ENCODE measurements at places on chromosomes 11 and 22.

DNA sequence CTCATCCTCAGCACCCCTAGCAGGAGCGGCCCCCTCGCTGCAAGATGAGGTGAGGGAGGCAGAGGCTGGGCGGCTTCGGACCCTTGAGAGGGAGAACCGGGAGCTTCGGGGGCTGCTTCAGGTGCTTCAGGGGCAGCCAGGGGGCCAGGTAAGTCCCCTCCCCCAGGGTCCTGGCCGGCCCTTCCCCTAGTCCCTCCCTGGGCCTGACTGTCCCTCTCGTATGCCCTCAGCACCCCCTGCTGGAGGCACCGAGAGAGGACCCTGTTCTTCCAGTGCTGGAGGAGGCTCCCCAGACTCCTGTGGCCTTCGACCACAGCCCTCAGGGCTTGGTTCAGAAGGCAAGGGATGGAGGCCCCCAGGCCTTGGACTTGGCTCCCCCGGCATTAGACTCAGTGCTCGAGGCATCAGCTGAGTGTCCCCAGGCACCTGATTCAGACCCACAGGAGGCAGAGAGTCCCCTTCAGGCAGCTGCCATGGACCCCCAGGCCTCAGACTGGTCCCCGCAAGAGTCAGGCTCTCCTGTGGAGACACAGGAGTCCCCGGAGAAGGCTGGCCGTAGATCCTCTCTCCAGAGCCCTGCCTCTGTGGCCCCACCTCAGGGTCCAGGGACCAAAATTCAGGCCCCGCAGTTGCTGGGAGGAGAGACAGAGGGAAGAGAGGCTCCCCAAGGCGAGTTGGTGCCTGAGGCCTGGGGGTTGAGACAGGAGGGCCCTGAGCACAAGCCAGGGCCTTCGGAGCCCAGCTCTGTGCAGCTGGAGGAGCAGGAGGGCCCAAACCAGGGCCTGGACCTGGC lies 4.0 kb downstream of the CCDC88B start:
- no peak for DNase-seq

GRCh38 chr11:125376117-125376516 lies 119.9 kb downstream of the FEZ1 start:
- peak; percentile 82 for DNase-seq

GRCh38 chr11:107689317-107690202 lies 22.3 kb downstream of the SLN start:
- DNase-seq = peak; percentile 75

DNA sequence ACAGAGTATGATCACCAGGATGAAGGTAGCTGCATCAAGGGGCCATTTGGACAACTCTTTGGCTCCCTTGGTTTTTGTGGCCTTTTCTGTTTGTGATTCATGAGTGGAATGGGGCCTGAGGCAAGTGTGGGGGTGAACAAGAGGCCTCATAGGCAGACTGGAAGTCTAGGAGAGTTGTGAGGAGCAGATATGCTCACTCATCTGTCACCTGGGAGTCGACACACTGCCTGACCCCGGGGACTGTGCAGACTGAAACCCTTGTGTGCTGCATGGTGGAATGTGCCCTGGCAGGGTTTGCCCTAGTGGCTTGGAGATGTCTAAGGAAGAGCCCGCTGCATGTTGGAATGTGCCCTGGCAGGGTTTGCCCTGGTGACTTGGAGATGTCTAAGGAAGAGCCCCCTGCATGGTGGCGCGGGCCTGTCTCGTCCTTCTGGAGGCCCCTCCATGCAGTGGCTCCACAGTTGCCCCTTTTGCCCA lies 60.0 kb downstream of the MED15 start:
- no peak for DNase-seq

- no peak for DNase-seq
Observed at GRCh38 chr11:76151556-76152085, 54.7 kb downstream of the WNT11 start.

DNA sequence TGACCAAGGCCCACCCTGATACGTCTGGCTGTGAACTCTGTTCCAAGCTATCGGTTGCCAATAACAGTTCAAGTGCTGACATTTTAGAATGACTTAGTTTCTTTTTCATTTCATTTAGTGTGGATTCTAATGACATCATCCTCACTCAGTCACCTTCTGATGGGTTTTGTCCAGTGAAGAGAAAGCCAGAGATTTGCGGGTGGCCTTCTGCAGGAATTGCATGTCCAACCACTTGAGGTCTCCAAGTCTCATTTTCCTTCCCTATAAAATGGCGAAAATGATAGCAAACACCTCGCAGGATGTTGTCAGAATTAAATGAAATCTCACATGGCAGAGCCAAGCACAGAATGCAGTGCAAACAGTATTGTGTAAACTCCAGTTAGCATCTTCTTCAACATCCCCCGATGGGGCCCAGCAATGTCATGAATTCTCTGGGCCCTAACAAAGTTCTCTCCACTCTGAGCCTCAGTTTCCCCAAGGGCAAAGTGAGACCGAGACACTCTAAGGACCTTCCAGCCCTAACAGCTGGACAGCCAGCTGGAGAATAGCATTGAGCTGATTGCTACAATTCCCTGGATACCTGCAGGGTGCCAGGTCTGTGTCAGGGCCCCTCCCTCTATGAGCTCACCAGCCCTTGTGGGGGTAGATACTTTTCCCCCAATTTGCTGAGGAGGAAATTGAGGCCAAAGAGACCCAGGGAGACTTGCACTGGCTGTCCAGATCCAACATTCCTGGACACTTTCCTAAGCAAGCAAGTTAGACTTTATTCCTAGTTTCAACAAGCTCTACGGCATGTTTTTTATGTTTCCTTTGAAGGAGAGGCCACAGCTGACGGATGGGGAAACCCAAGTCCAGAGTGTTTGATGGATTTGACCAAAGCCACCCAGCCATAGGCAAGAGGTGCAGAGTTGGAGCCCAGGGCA lies 286.7 kb downstream of the MN1 start:
- DNase-seq = peak; percentile 80

- no peak for DNase-seq
Observed at GRCh38 chr11:130999992-131000770, 83.9 kb upstream of the SNX19 start.

DNA sequence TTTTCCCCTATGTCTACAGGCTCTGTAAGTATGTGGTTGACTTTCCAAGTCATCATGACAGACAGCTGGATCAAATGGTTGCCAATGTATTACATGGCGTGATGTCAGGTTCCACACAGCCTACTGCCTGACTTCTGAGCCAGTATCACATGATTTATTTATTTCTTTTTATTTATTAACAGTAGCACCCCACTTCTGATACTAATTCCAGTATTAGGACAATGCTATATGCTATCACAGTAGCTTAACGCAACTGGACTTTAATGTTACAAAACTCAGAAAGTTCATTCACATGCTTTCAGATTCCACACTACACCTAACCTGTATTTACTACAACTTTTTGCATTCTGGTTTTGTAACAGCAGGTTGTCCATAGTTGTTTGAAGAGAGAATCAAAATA lies 17.7 kb upstream of the C11orf24 start:
- DNase-seq = no peak

- DNase-seq = no peak
Observed at GRCh38 chr22:50314081-50314454, 6.6 kb upstream of the PLXNB2 start.

DNA sequence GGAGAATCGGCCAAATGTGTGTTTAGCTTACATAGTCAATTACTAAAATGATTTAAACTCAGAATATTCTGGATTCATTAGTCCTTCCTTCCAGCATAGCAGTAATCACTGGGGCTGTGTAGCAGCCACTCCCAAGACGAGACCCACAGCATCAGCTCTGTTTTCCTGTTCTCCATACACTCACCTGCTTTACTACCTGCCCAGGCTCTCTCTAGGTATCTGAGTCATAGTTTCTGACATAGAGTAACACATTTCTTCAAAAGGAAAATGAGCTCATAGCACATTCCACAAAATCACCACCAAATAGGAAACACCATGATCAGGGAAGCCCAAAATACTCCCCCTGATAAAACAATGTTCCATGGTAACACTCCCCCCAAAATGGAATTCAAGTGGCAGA lies 22.9 kb downstream of the MORC2 start:
- DNase-seq = no peak

GRCh38 chr11:121439759-121440158 lies 12.4 kb upstream of the SORL1 start:
- no peak for DNase-seq

- no peak for DNase-seq
Observed at GRCh38 chr11:11401960-11402535, 49.0 kb upstream of the CSNK2A3 start.

- DNase-seq = no peak
Observed at GRCh38 chr11:116101902-116102301, 597.7 kb upstream of the CADM1 start.

DNA sequence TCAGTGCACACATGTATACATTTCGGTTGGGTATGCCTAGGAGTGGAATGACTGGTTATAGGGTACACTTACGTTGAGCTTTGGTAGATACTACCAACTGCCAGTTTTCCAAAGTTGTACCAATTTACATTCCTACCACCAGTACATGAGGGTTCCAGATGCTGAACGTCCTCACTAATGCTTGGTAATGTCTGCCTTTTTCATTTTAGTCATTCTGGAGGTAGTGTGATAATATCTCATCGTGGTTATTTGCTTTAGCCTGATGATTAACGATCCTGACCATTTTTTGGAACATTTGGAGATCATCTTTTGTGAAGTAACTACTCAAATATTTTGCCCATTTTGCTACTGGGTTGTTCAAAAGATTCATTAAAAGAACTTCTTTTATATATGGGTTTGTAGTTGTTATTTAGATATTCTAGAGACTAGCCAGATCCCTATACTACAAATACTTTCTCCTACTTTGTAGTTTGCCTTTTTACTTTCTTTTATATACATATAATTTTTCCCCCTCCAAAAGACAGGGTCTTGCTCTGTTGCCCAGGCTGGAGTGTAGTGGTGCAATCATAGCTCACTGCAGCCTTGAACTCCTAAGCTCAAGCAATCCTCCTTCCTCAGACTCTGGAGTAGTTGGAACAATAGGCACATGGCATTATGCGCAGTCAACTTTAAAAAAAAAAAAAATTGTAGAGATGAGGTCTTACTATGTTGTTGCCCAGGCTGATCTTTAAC lies 62.1 kb downstream of the RBFOX2 start:
- DNase-seq = no peak

GRCh38 chr11:27388001-27388400 lies 25.0 kb upstream of the CCDC34 start:
- DNase-seq = no peak

GRCh38 chr22:20130731-20131596 lies 640 bp upstream of the ZDHHC8 start:
- peak; percentile 86 for DNase-seq

GRCh38 chr11:72305077-72305476 lies 61.1 kb upstream of the PHOX2A start:
- no peak for DNase-seq

DNA sequence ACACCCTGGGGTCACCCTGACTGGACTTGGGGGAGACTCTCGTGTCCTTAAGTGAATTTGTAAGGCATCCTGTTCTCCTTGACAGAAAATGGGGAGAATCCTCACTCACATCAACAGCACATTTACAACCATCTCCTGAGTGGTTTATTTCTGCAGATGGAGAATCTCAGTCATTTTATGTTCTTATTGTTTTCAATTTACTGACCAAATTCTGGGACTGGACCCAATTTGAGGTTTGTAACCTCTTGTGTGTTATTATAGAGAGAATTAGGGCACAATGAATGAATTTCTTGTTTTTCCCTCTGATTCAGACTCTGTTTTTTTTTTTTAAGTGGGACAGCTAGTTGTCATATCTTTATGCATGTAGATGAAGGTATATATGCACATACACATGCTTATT lies 104.9 kb downstream of the ADAMTS15 start:
- peak; percentile 63 for DNase-seq

DNA sequence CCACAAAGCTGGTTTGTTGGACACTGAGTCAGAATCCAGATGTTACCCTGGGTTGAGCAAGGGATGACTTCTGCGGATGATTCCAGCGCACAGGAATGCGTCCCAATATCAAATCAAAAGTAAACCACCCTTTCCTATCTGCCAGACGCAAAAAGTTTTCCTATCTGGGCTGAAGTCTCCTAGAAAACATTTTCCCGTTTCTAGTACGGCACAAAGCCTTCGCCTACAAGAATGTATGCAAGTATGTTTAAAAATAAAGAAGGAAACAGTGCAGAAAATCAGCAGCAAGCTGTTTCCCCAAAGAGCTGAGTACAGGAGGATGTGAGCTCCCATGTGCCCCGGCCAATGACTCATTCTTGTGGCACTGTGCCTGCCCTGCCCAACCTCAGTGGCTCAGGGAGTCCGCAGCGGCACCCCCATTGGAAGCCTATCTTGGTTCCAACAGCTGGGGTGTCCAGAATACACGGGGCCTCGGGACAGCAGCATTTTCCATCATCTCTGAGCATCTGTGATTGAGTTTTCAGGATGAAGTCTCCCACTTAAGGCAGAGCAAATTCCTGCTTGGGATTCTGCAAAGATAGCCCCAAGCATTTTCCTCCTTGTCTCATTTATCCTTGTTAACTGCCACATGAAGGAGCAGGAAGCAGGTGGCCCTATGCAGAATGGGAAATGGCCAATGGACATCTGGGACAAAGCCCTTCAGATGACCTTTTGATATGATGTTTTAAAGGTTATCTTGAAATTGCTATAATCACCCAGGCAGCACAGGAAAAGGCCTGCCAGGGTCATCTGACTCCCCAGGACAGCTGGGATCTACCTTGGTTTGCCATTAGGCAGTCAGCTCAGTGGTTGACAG lies 17.5 kb downstream of the KCNJ5 start:
- DNase-seq = peak; percentile 54

GRCh38 chr11:109814824-109815223 lies 278.4 kb upstream of the ZC3H12C start:
- DNase-seq = no peak

- no peak for DNase-seq
Observed at GRCh38 chr11:75839851-75840250, 24.8 kb downstream of the UVRAG start.

- DNase-seq = no peak
Observed at GRCh38 chr11:69201066-69201365, 45.3 kb downstream of the SMIM38 start.

DNA sequence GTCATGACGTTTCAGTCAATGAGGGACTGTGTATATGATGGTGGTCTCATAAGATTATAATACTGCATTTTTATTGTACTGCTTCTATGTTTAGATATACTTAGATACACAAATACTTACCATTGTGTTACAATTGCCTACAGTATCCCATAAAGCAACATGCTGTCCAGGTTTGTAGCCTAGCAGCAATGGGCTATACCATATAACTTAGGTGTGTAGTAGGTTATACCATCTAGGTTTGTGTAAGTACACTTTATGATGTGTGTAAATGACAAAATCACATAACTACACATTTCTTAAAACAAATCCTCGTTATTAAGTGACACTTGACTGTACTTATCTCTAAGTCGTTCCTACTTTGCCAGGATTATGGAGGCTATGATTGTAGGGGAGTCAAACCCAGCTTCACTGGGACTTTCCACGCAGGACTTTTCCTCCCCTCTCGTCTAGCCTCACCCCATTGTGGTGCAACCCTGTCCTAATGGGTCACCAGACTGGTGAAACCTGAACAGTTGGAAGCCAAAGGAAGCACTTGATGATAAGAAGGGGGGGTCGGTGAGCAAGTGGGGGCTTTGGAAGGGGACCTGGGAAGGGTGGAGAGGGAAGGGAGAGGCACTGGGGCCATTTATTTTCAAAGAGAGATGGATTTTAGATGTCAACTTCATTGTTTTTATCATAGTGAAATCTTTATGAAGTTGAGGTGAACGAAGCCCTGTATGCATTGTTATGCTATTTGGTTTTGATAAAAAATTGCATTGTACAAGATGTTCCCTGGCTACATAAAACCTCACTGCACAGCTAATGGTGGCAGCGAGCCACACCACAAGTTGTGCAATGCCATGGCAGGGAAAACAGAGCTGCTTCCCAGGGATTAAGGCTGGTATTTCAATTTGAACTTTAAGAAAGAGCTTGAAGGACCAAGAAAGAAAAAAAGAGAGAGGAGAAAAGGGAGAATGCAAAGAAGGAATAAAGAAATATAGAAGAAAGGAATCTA lies 129.1 kb downstream of the EHF start:
- peak; percentile 15 for DNase-seq
